ENCODE measurements at places on chromosomes 7 and 10.

DNA sequence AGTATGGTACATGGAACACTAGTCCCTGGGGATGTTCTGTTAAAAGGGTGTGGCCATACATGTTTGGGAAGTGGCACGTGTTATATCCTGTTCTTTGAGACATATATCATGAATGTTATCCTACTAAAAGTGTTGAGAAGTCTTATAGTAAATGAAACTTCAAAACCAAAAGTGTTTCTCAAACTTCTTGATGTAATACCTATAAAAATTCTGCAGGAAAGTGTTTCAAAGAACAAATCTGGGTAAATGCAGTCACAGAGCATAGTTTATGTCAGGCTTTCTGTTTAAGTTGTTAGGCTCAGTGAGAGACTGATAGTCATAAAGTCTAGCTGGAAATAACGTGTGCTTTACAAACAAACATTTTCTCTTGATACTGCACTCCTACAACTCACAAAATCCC, 273.7 kb downstream of the KIF20B start:
- DNase-seq: no peak

- no peak for DNase-seq
These were observed 221.0 kb downstream of the TWIST1 start for GRCh38 chr7:18896343-18896975.

DNA sequence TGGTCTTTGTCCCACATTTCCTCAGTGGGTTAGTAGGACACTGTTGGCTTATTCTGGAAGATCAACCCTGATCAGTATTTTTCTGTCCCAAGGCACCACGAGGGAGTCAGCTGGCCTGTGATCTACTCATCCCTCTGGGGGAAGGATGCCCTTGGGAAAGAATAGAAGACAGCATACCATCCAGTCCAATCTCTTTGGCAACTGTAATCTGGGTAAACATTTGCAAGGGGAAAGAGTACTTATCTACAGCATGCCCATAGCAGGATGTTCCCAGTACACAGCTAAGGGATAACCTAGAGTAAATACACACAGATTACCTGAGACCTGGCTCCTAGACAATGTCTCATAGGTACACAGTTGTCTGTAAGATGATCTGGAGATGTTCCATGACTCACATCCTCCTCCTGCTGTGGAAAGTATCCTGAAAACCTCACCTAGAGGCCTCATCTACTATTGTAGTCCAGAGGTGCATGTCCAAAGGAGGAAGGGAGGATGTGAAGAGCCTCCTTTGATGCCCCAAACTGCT, 134.3 kb upstream of the VWC2 start:
- DNase-seq: no peak

DNA sequence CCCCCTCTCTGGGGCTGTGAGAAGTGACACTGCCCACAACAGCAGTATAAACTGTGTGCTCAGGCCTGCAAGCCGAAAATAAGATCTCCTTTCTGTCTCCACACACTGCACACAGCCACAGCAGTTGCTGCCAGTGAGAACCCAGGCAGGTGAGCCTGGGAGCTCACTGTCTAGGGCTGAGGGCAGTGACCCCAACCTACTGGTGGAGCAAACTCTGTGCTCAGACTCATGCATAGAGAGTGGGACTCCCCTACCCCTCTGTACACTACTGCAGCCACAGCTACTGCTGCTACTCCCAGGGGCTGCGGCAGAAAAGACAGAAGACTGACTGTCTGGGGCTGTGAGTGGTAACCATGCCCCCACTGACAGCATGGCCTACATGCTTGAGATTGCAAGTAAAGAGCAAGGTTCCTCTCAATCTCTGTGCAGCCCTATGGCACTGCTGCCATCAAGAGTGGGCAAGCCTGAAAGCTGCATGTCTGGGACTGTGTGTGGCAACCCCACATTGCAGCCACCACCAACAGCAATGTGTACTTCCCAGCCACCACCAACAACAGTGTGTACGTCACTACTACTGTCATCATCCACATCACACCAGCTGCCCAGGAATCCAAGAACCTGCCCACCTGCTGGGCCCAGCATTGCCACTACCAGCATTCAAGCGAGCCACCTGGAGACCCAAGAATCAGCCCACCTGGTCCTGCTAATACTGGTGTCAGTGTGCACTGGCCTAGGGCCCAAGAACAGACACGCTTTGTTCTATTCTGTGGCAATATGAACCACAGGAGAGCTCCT, 226.1 kb downstream of the XPNPEP1 start:
- DNase-seq: no peak

- DNase-seq: no peak
These were observed 95.6 kb upstream of the MKI67 start for GRCh38 chr10:128221807-128222206.

DNA sequence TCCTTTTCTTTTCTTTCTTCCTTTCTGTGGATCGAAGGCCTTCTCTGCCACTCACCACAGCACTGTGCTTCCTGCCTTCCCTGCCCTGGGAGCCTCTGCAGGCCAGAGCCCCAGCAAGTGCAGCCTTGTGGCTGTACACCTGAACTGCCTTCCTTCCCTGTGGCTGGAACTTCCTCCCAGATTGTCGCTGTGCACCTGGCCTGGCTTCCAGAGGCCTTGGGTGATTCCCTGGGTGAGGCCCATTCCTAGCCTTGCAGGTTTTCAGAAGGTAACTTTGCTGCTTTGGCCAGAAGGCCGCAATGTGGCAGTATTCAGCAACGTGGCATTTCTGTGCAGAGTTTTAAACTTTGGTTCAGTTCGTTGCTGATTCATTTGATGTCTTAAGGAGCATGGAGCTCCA, 50.1 kb upstream of the RASGEF1A start:
- no peak for DNase-seq

- no peak for DNase-seq
These were observed 117.7 kb upstream of the PODXL start for GRCh38 chr7:131674131-131674530.

GRCh38 chr7:50560865-50561351, 4.3 kb downstream of the DDC start:
- no peak for DNase-seq

DNA sequence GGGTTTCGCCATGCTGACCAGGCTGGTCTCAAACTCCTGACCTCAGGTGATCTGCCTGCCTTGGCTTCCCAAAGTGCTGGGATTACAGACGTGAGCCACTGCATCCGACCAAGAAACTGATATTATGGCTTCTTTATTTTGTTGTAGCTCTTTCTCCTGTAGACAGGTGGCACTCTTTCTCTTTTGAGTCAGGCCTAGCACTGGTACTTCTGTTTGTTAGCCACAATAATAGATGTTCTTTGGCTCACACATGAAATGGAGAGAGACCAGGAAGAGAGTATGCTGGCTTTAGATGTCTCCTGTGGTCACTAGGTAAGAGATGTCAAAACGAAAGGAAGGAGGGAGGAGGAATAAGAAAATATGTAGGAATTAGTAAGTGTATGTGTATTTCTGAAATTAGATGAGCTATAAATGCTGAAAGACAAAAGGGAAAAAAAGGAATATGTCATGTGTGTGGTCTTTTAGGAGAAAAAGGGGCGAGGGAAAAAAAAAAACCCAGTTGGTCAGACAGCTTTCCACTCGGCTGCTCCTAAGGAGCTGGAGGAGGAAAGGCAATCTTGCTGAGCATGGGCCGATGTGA, 78.7 kb downstream of the CLEC2L start:
- peak; percentile 37 for DNase-seq

- DNase-seq: no peak
These were observed 40.3 kb upstream of the RSBN1L start for GRCh38 chr7:77655836-77656455.

DNA sequence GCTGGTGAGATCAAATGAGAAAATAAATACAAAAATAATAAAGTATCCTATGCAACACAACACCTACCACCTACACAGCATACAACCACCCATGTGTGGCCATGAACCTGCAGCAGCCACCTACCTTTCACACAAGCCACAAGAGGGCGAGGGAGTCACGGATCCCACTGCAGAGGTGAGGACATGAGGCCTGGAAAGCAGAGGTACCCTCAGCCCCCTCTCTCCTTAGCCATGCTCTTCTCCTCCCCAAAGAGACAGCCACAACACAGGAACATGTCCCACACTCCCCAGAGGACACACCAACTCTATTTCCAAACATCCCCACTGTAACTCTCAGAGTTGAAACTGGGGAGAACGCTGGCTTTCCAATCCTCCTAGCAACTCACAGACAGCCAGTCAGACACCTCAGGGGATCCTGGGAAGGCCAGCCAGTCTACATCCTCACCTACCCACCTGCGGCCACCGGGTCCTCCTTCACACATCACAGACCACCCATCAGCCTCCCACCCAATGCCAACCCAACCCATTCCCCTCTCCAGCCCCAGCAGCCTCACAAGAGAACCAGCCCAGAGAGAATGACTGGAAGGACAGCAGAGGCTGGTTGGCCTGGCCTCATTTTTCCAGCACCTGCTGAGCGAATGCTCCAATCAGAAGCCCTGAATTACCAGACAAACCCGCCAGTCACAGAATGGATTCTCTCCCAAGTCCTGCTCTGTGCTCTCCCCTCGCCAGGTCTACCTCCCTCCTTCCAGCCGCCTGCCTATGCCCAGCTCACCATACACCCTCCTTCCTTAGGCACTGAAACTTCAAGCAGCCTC, 18.4 kb downstream of the DLG5 start:
- DNase-seq: no peak

DNA sequence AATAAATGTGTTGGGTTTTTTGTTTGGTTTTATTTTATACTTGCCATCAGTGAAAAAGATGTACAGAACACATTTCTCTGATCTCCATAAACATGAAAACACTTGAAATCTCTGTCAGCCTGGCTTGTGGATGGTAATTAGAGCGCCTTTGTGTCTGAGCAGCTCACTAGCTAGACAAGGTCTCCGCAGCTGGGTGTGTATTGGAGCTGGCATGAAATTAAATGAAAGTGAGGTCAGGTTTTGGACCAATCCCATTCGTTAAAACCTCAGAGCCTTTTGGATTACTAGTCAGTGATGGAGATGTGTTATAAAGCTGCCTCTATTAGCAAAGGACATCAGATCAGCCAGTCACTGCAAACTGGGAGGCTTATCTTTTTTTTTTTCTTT, 2.7 kb downstream of the FRAT1 start:
- DNase-seq: no peak

- no peak for DNase-seq
These were observed 81.1 kb upstream of the PRKG1 start for GRCh38 chr10:50992972-50993766.

DNA sequence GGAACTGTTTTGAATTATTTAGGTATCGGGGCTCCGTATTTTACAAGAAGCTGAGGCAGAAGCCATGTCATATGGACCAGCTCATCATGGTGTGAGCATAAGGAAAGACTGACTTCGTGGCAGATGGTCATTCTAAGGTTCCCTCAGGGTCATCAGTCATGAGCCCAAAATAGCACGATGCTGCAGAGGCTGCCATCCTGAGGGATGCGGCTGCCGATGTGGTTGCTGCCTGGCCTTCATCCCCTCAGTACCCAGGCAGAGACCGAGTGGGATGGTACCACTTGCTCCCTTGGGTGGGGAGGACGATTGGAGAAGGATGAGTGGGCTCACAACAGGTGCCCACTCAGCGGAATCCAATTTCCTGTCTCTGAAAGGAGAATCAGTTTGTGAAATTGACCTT, 490.3 kb downstream of the SDK1 start:
- DNase-seq: no peak

DNA sequence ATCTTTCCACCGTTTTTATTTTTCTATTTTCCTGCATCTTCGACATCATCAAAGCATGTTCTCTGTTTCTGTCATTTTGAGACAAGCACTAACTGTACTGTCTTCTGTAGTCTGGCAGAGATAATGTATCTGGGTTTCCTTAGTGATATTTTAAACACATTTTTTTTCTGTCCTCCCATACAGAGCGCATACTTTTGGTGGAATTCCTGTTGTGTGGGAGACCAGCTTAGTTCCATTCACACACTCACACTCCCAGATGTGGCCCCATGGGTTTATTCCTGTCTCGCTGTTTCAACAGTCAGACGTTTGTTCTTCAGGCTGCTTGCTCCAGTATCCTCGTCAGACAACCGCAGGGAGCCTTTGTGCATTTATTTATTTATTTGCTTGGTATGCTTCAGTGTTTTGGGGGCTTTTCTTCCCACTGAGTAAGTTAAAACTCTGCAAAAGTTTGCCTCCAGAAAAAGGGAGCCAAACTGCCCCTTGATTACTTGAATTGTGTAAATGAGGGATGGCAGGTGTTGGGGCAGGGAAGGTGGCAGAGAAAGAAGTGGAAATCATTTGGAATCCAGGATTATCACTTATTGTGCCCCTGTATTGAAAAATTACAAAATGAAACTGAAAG, 456.8 kb upstream of the KLF6 start:
- no peak for DNase-seq

- no peak for DNase-seq
These were observed 1018.6 kb upstream of the LRRTM3 start for GRCh38 chr10:65907199-65907712.

DNA sequence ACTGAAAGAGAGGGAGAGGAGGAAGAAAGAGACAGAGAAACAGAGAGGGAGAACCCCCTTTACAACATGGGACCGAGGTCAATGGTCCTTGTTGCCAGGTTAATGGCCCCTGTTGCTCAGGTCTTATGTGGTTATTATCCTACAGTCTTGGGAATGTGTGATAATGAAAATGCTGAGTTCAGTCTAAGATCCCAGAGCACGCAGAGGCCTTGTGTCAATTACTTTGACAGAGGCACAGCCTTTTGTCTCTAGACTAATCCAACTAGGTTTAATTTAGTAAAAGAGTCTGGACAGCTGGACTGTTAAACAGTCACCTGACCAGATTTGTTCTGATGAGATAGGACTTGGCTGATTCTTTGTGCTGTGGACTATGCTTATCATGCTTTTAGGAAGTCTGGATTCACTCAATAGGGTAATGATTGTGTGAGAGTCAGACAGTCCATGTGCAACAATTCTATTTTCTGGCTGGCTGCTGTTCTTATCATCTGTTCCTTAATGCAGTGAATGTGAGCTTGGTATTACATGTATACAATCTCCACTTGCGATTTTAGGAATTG, 157.4 kb upstream of the MAGI2 start:
- DNase-seq: no peak

DNA sequence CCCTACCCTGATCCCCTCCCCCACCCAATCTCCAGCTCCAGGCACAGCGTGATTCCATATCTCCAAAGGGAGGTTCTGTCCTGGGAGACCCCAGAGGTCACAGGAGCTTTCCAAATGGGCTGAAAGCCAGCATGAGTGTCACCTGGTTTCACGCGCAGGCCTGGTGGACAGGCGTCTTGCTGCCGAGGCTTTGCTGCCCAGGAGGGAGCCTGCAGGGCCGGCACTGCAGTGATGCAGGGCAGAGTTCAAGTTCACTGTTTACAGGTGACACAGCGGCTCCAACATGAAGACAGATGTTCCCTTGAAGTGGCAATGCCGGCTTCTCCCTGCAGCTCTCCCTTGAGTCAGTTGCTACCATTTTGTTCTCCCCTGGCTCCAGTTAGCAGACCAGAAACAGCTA, 104.3 kb downstream of the TCERG1L start:
- no peak for DNase-seq

- no peak for DNase-seq
These were observed 31.6 kb downstream of the IL15RA start for GRCh38 chr10:5945561-5946418.

All from CD4-positive, alpha-beta T cell treated with Interferon alpha-2 for 1 hour (primary cell).